LHCN-M2 (cell line): ENCODE measurements at places on chromosomes 4 and X. TPM values are rescaled to one million over a fixed set of nuclear protein-coding genes. Genes with fewer than 3 reads are reported as not detected.

DNA sequence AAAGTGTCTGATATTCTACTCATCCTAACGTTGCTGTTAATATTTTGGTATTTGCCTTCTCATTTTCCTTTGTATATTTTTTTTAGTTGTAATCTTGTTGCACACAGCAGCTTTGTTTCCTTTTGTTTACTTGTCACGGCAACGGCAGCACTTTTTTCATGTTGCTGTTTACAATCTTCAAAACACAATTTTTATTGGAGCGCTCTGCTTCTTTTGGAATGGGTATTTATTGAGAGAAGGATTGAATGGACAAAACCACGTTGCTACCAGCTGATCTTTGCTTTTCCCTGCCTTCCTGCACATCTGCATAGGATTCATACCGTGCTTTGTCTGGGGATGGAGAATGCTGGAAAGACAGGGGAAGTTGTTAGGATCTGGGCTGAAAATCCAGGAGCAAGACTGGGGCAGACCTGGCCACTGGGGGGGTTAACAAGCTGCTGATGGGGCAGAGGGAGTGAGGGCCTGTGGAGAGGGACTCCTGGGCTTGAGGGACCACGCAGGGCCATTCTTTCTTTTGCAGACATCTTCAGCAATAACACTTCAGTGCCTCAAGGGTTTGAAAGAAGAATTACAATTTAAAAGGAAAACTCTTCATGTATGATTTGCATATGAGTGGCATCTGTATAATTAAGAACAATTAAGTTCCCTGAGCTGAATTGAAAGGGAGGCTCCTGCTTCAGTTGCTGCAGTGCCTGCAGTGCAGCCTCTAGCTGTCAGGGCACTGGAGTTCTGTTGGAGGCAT is 69.8 kb downstream of the TMEM131L start:
- no peak for DNase-seq

- no peak for DNase-seq
These were observed 26.3 kb downstream of the CXCL1 start for GRCh38 chr4:73895201-73896175.

- no peak for DNase-seq
These were observed 90.3 kb upstream of the GRIA3 start for GRCh38 chrX:123093792-123094191.

DNA sequence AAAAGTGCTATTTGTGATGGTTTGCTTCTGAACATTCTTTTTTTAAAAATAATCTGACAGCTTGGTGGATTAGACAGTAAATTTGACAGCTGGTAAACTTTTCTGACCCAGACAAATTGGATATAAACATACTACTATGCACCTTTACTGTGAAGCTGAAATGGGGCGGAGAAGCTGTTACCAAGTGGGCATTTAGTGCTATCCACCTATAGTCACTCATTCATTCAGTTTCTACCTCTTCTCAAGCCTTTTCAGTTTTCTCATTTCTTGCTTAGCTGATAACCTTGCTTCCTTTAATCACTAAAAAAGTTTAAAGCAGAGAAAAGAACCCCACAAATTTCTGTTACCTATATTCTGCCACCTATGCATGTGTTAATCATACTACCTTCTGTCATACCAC is 5.2 kb downstream of the RPS3A start:
- no peak for DNase-seq

DNA sequence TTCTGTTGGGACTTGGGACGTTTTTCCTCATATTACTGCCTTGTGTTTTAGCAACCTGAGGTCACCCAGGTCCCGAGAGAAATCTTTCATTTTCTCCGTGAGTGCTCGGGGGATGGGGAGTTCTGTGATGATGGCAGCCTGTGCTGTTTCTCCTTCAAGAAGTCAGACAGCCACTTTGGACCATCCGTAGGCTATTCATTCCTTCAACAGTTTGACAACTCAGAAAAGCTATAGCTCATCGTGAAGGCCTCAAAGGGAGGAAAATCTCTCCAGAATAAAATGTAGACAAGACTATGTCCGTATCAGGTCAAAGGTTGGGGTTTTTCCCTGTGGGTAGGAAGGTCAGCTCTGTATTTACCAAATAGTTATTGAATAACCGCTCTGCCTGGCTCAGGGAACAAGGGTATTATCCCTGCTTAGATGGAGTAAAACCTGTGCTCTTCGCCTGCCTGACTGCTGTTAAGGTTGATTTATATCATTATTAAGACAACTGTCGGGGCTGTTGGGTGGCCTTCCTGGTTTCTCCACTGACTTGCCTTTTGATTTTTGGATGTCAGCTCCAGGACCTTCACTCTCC is 36.6 kb downstream of the FAM114A1 start:
- no peak for DNase-seq

DNA sequence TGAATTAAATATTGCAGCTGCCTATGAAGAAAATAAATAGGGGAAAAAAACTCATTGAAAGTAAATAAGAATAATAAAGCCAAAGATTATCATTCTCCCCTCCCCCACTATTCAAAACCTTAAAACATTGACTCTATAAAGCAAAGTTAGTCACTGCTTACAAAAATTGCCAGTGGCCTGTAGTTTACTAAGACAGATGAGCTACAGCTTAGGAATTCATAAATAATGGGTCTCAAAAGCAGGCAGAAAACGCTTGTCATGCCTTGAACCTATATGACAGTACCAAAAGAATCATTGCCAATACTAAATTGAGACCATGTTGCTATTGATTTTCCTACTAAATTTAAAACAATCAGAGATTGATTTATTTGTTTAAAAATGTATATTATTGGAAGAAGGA is 78.9 kb downstream of the SLC10A7 start:
- DNase-seq = peak; percentile 55

DNA sequence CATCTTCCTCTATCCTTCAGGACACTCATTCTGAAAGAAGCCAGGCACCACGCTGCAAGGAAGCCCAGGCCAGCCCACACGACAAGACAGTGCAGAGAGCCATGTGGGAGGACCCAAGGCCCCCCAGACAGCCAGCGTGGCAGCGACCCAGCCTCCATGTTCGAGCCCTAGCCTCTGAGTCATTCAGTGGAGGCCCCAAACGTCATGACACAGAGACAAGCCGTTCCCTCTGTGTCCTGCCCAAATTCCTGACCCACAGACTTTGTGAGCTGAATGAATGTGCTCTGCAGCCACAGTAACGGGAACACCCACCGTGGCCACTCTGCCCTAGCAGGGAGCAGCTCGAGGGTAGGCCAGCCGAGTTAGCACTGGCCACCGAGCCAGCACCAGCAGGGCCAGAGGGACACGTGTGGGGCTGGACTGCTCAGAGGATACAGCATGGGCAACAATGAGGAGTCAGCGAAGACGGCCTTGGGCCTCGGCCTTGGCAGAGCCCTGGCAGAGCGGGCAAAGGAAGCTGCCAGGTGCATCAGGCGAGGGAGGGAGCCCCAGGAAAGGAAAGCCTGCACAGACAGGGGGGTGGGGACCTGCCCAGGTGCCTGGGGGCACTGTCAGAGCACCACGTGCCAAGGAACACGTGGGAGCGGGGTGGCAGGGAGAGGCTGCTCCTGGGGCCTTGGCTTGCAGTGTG is 8.6 kb downstream of the BLOC1S4 start:
- DNase-seq = peak; percentile 15

- DNase-seq = no peak
These were observed 341.0 kb downstream of the NAP1L3 start for GRCh38 chrX:93332329-93332728.

DNA sequence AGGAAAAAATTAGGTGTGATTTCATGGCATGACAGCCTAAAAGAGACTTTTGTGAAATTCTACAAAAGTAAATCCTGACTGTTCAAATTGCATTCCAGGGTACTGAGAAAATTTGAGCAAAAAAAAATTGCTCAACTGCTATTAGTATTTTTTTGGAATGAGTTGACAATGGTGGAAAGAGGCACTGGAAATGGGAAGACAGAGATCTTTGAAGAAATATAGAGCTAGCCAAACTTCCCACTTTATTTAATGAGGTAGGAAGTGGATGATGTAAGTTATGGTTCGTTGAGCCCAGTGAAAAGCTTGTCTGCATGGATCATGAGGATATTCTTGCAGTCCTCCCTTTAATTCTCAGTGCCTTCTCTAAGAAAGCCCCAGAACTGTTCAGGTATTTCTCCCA is 183.8 kb downstream of the PTTG2 start:
- no peak for DNase-seq

DNA sequence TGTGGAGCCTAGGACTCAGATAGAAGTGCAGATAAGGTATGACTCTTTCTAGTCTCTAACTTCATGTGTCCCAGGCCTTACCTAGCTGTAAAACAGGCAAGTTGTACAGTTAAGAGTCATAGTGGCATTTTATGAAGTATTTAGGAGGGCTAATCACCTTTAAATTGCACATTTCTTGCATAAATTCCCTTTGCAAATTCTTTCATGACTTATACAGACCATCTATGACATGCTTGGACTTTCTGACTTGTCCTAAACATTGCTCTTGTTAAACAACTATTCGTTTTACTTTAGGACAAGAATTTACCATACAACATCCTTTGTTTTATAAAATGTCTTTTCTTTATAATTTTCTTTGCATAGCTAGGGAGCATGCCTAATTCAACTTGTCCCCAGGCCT is 7.8 kb upstream of the RRAGB start:
- DNase-seq = peak; percentile 32

- DNase-seq = peak; percentile 52
These were observed 97.3 kb upstream of the DCLK2 start for GRCh38 chr4:149980941-149981340.

DNA sequence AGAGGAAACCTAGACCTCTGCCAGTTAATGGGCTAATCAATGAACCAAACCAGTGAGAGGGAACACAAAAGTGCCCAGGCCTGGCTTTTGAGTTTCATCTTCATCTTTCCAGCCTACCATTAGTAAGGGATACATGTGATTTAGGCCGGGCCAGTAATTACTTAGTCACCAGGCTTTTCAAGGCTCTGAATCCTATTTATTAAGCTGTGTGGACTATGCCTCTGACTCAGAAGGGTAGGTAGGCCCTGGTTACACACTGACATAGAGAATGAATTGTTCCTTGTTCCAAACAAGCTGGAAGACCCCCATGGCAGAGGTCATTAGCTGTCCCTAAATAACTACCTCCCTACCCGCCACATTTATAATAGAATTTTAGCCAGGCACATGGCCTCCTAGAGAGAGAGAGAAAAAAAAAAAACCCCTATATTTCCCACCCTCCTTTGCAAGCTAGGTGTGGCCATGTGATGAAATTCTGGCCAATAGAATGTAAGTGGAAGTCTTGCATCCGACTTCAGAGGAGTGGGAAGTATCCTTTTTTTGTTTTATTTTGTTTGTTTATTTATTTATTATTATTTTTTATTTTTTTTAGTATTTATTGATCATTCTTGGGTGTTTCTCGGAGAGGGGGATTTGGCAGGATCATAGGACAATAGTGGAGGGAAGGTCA is 112.3 kb upstream of the BCOR start:
- peak; percentile 12 for DNase-seq

DNA sequence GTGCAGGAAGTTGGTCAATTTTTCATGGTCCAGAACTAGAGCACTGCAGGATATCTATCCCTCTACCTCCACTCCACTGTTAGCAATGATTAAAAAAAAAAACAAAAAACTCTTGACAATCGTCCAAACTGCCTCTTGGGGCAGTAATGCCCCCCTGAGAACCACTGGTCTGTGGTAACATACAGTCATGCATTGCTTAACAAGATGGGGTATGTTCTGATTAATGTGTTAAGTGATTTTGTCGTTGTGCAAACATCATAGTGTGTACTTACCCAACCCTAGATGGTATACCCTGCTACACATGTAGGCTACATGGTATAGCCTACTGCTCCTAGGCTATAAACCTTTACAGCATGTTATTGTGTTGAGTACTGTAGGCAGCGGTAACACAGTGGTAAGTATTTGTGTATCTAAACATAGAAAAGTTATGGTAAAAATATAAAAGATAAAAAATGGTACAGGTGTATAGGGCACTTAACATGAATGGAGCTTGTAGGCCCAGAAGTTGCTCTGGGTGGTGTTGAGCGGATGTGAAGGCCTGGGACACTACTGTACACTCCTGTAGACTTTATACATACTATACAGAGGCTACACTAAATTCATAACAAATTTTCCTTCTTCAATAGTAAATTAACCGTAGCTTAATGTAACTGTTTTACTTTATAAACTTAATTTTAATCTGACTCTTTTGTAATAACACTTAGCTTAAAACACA is 34.1 kb downstream of the ART3 start:
- DNase-seq = peak; percentile 56

DNA sequence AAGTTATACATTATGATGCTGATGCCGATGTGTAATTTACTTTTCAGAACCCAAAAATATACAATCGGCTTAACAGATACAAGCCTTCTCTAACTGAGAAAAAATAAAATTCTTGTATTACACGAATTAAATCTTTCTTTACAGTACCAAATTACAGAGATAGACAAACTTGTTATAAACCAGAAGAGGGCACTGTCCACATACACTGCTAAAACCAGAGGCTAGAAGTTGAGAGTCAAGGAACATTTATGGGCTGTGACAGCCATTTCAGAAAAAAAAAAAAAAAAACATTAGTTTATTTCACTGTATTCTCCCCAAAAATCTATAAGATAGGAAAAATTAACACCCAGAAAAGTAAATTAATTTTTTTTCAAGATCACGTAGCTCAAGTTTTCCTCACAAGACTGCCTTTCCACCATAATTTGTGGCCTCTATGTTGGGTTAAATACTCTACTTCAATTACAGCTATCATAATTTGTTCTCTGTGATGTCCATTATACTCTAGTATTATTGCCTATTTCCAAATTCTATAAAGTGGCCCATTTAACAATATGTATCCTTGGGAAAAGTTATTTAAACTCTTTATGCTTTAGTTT is 12.0 kb downstream of the EREG start:
- peak; percentile 81 for DNase-seq

DNA sequence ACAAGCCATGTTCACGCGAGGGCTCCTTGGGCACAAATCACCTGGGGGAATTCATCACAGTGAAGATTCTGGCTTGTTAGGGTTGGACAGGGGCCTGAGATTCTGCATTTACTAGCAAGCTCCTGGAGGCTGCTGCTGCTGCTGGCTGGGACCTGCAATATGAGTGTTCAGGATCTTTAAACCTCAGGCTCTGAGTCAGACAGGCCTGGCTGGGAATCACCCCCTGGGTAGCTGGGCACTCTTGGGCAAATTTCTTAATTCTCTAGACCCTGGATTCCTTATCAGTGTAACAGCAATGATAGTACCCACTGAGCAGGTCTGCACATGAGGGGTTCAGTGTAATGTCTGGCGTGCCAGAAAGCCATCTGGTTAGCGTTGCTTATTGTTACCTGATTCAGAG is 101.5 kb downstream of the DHX15 start:
- DNase-seq = peak; percentile 29

- peak; percentile 49 for DNase-seq
These were observed 99.5 kb downstream of the EFHC2 start for GRCh38 chrX:44244008-44244407.

DNA sequence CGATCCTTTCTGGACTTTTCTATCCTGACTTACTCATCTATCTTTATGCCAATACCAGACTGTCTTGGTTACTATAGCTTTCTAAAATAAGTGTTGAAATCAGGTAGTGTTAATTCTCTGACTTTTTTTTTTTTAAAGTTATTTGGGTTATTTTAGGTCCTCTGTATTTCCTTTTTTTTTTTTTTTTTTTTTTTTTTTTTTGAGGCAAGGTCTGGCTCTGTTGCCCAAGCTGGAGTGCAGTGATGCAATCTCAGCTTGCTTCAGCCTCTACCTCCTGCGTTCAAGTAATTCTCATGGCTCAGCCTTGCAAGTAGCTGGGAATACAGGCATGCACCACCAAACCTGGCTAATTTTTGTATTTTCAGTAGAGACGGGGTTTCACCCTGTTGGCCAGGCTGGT is 2.8 kb upstream of the NELFA start:
- no peak for DNase-seq

Gene LRIT3
- total RNA-seq = not detected in 2 replicates

Gene PPP4R3C
- total RNA-seq = not detected in 2 replicates

Gene HERC5
- total RNA-seq = 1.6 and 3.3 TPM in 2 replicates

Gene PDE5A
- total RNA-seq = 1.6 TPM in 2 replicates
